ENCODE measurements at places on chromosomes 6 and 20. TPM values are rescaled to one million over a fixed set of nuclear protein-coding genes. Genes with fewer than 3 reads are reported as not detected.

Gene SRPK1
- total RNA-seq, result 29.0 TPM

Gene VSTM2L
- 2.0 TPM for total RNA-seq

Gene NCOA5
- 21.5 TPM for total RNA-seq

Gene PRICKLE4
- 1.3 TPM for total RNA-seq

Gene PPP1R16B
- total RNA-seq, result not detected

Gene HCK
- not detected for total RNA-seq

Gene ME1
- total RNA-seq, result 14.3 TPM
